Cerebellum (tissue), 4 donors: ENCODE measurements at places on chromosomes 2 and 18. TPM values are rescaled to one million over a fixed set of nuclear protein-coding genes. Genes with fewer than 3 reads are reported as not detected.

ACMSD gene
- total RNA-seq = not detected

ANKRD23 gene
- 8.0 TPM for total RNA-seq

PLCD4 gene
- 1.2 TPM for total RNA-seq

NTSR2 gene
- 1.7 TPM for total RNA-seq

CD207 gene
- total RNA-seq = not detected

EHD3 gene
- total RNA-seq = 11.8 TPM

FN1 gene
- total RNA-seq = 262 TPM

MRO gene
- total RNA-seq = 1.00 TPM

SRSF7 gene
- total RNA-seq = 109 TPM

SIX3 gene
- total RNA-seq = not detected

ANKRD36 gene
- 274 TPM for total RNA-seq

SP140 gene
- total RNA-seq = 1.6 TPM

ASIC4 gene
- total RNA-seq = 1.7 TPM

PLB1 gene
- total RNA-seq = 4.3 TPM

KIAA2012 gene
- 1.00 TPM for total RNA-seq

LHCGR gene
- total RNA-seq = 1.5 TPM

SRD5A2 gene
- total RNA-seq = 0.18 TPM

FOXD4L1 gene
- 0.27 TPM for total RNA-seq

TMEM17 gene
- total RNA-seq = 2.6 TPM

APCDD1 gene
- 41.6 TPM for total RNA-seq

CHRNG gene
- not detected for total RNA-seq

TSPYL6 gene
- total RNA-seq = 0.18 TPM

CLEC4F gene
- not detected for total RNA-seq

PLGLB1 gene
- 13.8 TPM for total RNA-seq
